IMR-90 (cell line): ENCODE measurements at places on chromosomes 16 and 17.
A peak's percentile ranks its signal among the peaks of the same experiment; 100 is the strongest.

GRCh38 chr16:27312580-27313421, 973 bp upstream of the IL4R start:
- H3K36me3 ChIP-seq: peaks cover 8% of the 10 kb centered on the region
- H3K4me3 ChIP-seq: peak overlapping the region; percentile 74
- peak overlapping the region; percentile 38; the same call in 1 of the 2 replicates for H3K27ac ChIP-seq
- no peak for DNase-seq
- H3K4me1 ChIP-seq: peaks cover 22% of the 10 kb centered on the region

GRCh38 chr17:7912927-7913524, 3.1 kb downstream of the RNF227 start:
- H3K27me3 ChIP-seq: no peaks in the 10 kb centered on the region
- H3K36me3 ChIP-seq: peaks cover 40% of the 10 kb centered on the region
- no peak overlapping the region for H3K4me3 ChIP-seq
- no peak overlapping the region for H3K27ac ChIP-seq
- DNase-seq: peak; percentile 80

GRCh38 chr16:50040710-50041109, 15.7 kb downstream of the CNEP1R1 start:
- DNase-seq: no peak
- H3K4me3 ChIP-seq: no peak overlapping the region
- no peaks in the 10 kb centered on the region for H3K4me1 ChIP-seq
- peaks cover 3% of the 10 kb centered on the region for H3K27me3 ChIP-seq

GRCh38 chr17:40560592-40561293, 4.5 kb downstream of the CCR7 start:
- no peaks in the 10 kb centered on the region for H3K36me3 ChIP-seq
- peaks cover 28% of the 10 kb centered on the region for H3K27me3 ChIP-seq
- H3K4me3 ChIP-seq: no peak overlapping the region
- DNase-seq: peak; percentile 57
- peaks cover 28% of the 10 kb centered on the region for H3K4me1 ChIP-seq

GRCh38 chr16:80656711-80657150, 115.9 kb downstream of the DYNLRB2 start:
- H3K27me3 ChIP-seq: no peaks in the 10 kb centered on the region
- no peaks in the 10 kb centered on the region for H3K4me1 ChIP-seq
- H3K36me3 ChIP-seq: no peaks in the 10 kb centered on the region
- H3K27ac ChIP-seq: no peak overlapping the region
- no peak overlapping the region for H3K4me3 ChIP-seq

- no peak overlapping the region for H3K27ac ChIP-seq
- H3K27me3 ChIP-seq: no peaks in the 10 kb centered on the region
- no peaks in the 10 kb centered on the region for H3K36me3 ChIP-seq
- no peak overlapping the region for H3K4me3 ChIP-seq
- H3K4me1 ChIP-seq: no peaks in the 10 kb centered on the region
- DNase-seq: no peak
These were observed 156.0 kb downstream of the CDH13 start for GRCh38 chr16:82782715-82783251.

- peak within 1 kb of the TSS; percentile 93 for H3K27ac ChIP-seq
- peak within 1 kb of the TSS; percentile 87 for H3K4me3 ChIP-seq
- H3K27me3 ChIP-seq: peaks cover 2% of the 10 kb centered on the region; the same call in 1 of the 2 replicates
- H3K4me1 ChIP-seq: peaks cover 7% of the 10 kb centered on the region
- H3K36me3 ChIP-seq: peaks cover 27% of the 10 kb centered on the region
These were observed at the start of gene NDUFB10 for GRCh38 chr16:1959269-1960039. Gene NDUFB10 (plus strand): TSS chr16:1959538. CDS start chr16:1959625, 87 bp downstream.

DNA sequence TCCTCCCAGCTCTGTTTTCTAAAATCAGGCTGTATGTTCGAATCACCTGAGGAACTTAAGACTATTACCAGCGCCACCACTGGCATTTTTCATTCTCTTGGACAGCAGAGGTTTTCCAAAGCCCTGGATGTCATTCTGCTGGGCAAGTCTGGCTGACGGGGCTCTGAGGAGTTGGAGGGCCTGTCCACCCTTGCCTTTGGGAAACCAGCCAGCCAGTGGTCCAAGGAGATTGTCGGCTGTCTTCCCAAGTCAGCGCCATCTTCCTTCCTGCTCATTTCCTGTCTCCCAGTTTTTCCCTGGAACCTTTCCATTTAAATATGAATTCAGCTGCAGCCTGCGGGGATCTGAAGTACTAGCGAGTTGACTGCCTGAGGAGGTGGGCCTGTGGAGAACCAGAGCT, 258.3 kb downstream of the PRKCA start:
- peaks cover 7% of the 10 kb centered on the region for H3K4me1 ChIP-seq
- H3K4me3 ChIP-seq: no peak overlapping the region
- H3K36me3 ChIP-seq: no peaks in the 10 kb centered on the region
- no peak overlapping the region for H3K27ac ChIP-seq
- DNase-seq: no peak

- no peak overlapping the region for H3K4me3 ChIP-seq
- 0 out of 2 replicates have a peak, but pooled peaks cover 2% of the 10 kb centered on the region for H3K36me3 ChIP-seq
- H3K27me3 ChIP-seq: peaks cover 19% of the 10 kb centered on the region
- peaks cover 6% of the 10 kb centered on the region for H3K4me1 ChIP-seq
- DNase-seq: no peak
These were observed 8.7 kb downstream of the PDE6G start for GRCh38 chr17:81647640-81648012.

GRCh38 chr17:77208856-77209255, 68.1 kb downstream of the SEC14L1 start:
- no peaks in the 10 kb centered on the region for H3K27me3 ChIP-seq
- H3K4me3 ChIP-seq: no peak overlapping the region
- peaks cover 67% of the 10 kb centered on the region for H3K36me3 ChIP-seq

DNA sequence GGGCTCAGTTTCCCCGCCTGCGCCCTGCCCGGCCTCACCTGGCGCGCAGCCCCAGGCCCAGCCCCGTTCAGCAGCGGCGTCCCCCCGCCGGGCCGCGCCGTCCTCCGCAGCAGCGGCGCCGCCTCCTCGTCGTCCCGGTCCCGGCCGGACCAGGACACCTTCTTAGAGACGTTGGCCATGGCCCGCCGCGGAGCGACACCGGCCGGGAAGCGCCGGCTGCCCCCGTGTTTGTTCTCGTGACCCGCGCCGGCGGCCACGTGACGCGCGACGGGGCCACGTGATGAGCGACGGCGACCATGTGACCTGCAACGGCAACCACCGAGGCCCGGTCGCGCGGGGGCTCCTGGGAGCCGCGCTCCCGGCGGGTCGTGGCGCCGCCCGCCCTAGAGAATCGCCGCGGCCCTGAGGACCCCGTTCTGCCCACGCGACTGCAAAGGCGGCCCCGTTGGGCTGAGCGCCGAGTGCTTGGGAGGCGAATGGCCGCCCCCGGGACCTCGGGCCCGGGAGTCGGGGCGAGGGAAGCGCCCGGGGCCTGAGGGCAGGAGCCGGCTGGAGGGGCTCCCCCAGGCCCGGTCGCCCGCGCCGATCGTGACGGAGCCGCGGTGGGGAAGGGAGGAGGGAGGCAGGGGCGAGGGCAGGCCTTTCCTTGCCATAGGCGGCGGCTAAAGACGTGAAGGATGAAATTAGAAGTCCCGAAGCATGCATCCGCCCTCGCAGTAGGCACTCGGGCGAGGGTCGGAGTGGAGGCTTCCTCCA, at the start of gene CLCN7:
Gene CLCN7 (minus strand): TSS at position 233 of the 756 bp plus-strand sequence. CDS start 54 bp downstream, at position 179.
- peak; percentile 82 for DNase-seq
- H3K36me3 ChIP-seq: peaks cover 3% of the 10 kb centered on the region; the same call in 1 of the 2 replicates
- H3K4me1 ChIP-seq: 0 out of 2 replicates have a peak, but pooled peaks cover 7% of the 10 kb centered on the region
- H3K27ac ChIP-seq: peak within 1 kb of the TSS; percentile 83
- H3K27me3 ChIP-seq: no peaks in the 10 kb centered on the region

- H3K27ac ChIP-seq: no peak overlapping the region
- DNase-seq: no peak
- H3K4me3 ChIP-seq: no peak overlapping the region
- no peaks in the 10 kb centered on the region for H3K27me3 ChIP-seq
These were observed 1.1 kb upstream of the RAPGEFL1 start for GRCh38 chr17:40175928-40176753.
